ENCODE measurements at places on chromosomes 3 and 15.
A peak's percentile ranks its signal among the peaks of the same experiment; 100 is the strongest.

DNA sequence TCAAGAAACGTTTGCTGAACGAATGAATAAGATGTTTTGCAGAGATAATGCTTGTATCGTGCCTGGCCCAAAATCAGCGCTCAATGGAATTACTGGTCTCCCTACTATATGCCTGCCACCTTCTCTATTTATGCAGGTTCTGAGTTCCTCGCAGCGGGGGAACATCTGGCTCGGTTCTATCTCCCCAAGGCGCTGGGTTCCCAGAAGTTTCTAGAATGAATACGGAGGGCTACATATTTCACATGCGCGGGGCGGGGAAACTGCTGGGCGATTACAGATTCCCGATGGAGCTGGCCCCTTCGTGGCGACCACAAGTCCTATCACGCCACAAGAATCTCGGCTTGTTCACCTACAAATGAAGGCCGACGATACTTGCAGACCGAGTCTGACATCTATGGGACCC, 411 bp upstream of the EIF2B5 start:
- no peak for DNase-seq

DNA sequence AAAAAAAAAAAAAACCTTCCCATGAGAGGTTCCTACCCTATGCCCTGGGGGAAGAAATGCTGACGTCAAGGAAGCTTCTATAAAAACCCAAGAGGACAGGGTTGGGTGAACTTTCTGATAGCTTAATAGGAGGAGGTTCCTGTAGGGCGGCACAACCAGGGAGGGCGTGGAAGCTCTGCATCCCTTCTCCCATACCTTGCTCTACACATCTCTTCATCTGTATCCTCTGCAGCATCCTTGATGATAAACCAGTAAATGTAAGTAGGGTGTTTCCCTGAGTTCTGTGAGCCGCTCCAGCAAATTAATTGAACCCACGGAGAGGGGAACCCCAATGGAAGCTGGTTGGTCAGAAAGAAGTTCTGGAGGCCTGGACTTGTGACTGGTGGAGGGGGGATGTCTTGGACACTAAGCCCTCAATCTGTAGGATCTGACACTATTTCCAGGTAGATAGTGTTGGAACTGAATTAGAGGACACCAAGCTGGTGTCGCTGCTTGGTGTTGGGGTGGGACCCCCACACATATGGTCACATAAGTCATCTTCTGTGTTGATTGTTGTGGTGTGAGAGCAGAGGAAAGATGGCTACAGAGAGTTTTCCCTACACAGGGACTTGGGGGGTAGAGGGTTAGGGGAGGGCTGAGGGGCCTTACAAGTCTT, 91.5 kb downstream of the ST6GAL1 start:
- DNase-seq, result no peak

GRCh38 chr3:57757642-57758297, 1.7 kb downstream of the SLMAP start:
- no peak for DNase-seq

DNA sequence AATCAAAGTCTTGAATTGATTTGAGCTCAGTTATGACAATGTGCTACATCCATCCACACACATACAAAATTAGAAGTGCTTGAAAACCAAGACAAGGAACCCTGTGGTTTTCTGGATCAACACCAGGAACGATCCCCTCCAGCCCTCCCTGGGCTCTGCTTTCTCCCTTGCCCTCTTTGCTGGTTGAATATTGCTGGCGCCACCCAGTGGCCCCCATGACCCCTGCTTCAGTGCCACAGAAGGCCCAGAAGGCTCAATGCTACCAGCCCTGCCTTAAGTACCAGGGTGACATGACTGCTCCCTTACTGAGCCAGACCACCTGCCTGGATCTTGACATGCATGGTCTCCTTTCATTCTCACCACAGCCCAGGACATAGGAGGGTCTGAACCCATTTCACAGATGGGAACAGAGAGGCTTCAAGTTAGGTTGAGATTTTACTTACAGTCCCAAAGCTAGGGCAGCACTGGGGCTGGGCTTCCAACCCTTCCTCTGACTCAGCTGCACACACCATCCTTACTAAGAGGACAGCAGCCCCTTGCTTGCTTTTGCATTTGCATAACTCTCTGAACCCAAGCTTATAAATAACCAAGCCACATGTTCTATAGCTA, 15.0 kb downstream of the IL12A start:
- DNase-seq, result peak; percentile 59

DNA sequence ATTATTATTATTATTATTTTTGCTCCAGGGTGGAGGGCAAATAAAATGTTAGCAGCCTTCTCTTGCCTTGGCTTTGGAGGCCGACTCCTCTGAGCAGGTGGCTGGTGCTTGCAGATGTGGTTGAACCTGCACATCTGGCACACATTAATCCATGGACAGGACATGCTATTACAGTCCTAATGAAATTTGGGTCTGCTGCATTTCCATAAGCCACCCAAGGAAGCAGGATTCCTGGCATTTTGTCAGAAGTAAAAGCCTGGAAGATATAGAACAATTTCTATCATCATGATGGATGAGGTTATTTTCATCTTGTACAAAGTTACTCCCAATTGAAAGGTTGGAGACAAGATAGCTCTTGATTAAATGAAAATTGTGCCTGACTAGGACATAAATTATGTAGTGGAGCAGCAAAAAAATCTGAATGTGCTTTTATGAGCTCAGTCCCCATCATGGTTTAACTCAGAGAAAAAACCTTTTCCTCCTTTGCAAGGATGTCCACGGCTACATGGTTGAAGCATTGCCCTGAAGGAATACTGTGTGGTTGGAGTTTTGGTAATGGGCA, 130.9 kb upstream of the RGMA start:
- DNase-seq, result no peak

DNA sequence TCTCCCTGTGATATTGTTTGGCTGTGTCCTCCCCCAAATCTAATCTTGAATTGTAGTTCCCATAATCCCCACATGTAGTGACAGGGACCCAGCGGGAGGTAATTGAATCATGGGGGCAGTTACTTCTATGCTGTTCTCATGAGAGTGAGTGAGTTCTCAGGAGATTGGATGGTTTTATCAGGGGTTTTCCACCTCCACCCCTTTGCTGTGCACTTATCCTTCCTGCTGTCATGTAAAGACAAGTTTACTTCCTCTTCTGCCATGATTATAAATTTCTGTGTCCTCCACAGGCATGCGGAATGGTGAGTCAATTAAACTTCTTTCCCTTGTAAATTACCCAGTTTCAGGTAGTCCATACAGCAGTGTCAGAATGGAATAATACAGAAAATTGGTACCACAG, 24.7 kb downstream of the TUSC7 start:
- no peak for DNase-seq

DNA sequence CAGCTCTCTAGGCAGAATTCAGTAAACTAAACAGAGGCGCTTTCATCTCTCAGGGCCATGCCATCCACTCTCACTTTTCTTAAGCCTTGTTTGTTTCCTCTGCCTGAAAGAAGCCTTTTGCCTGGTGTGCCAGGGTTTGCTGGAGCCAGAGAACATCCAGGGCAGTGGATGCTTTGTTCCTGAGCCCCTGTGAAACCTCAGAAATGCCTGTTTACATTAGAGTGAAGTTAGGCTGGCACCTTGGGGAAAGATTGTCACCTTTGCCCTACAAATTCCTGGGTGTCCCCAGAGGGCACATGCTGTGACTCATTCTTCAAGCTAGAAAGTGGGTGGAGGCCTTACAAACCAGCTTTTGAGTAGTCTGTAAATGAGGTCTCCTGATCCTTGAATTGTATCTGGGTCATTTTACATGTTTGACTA, 10.7 kb upstream of the TRAK1 start:
- DNase-seq, result no peak

- DNase-seq, result no peak
Observed at GRCh38 chr3:141436180-141436579, 50.6 kb upstream of the RASA2 start.

DNA sequence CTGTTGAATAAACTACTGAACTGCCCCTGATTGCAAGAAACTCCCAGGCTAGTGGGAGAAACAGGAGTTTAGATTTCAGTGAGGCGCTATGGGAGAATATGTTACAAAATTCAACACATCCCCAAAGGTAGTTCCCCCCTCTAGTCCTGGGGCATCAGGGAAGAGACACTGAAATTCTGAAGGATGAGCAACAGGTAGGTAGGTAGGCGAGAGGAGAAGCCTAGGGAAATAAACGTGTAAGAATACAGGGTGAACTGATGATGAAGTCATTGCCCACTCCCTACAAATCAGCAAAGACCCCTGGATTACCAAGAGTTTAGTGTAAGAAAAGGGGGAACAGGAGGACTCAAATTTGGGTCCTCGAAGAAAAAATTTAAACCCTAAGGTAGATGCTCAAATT, 46.3 kb upstream of the RORA start:
- no peak for DNase-seq

- DNase-seq, result no peak
Observed at GRCh38 chr3:13834258-13835035, 45.4 kb downstream of the WNT7A start.

- DNase-seq, result no peak
Observed at GRCh38 chr3:69541711-69542088, 155.8 kb upstream of the FRMD4B start.

GRCh38 chr15:77348511-77348910, 71.4 kb downstream of the PEAK1 start:
- DNase-seq, result no peak

- no peak for DNase-seq
Observed at GRCh38 chr3:38214560-38214959, 49.2 kb downstream of the OXSR1 start.

DNA sequence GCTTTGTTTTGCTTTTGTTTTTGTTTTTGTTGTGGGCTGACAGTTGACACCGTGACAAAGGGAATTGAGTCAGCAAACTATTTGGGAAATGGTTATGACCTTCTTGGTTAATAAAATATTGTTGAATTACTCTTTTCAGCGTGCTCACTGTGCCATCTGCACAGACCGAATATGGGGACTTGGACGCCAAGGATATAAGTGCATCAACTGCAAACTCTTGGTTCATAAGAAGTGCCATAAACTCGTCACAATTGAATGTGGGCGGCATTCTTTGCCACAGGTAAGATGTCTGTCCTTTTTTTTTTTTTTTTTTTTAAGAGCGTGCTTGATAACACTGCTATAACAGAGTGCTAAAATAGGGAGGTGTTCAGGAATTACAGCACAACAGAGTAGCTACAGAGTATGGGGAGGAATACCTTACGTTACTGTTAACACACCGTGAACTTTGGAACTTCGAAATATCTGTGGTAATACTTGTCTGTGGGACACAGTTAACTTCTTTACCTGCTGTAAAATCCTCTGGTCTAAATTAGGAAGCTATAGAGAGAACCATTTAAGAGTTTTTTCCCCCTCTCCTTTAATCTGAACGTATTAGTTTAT, 48.2 kb downstream of the PRKCI start:
- no peak for DNase-seq

DNA sequence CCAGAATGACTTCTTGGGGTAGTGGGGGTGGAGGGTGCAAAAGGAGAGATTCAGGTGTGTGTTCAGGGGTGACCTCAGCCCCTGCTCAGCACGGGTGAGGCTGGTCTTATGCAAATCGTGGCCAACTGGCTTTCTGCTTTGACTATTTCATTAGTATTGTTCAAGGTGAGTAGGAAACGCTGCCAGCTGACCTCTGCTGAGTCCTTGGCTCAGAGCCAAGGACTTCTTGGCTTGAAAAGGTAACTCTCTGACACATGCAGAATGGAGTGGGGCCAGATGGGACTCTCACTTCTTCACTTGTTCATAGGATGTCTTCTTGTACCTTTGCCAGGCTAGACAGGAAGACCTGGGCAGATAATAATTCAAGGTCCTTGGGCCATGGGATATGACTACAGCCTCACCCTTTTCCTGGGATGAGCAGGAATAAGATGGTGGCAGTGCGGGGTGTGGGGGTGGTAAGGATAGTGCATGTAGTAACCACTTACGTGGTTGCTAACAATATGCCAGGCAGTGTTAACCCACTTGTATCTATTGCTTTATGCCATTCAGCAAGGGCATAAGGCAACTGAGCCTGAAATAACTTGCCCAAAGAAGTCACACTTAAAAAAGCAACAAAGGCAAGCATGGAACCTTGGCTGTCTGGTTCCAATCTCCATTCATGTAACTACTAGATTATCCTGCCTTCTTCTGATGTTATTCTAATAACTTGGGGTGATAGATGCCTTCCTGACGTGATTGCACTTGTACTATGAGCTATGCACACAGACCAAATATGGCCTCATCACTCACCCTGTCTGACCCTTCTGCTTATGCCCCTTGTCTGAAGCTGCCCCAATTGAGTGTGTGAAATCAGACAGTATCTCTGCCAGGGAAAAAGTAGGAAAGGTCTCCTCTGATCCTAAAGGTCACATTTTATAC, 193.1 kb downstream of the NR1D2 start:
- DNase-seq, result no peak

DNA sequence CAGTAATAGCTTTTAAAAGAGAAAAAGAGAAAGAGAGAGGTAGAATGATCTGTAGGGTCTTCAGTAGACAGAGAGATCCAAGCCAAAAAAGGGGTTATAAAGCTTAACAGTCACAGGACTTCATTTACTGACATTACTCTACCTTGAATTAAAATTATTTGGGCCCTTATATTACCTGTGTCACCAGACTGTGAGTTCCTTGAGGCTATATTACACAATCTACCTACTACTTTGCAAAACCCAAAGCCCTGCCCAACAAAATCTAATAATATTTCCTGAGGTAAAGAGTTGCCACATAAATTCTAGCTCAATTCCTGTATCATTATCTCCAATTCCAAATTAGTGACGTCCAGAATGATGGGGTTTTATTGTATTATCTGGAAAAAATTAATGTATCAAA, 1.9 kb downstream of the UBR1 start:
- DNase-seq, result no peak

GRCh38 chr3:186129206-186129605, 20.3 kb upstream of the ETV5 start:
- DNase-seq, result no peak

- no peak for DNase-seq
Observed at GRCh38 chr15:91965501-91966193, 112.1 kb downstream of the SLCO3A1 start.

- DNase-seq, result no peak
Observed at GRCh38 chr3:41907330-41908073, 54.4 kb downstream of the ULK4 start.

GRCh38 chr3:22585911-22586310, 617.2 kb upstream of the UBE2E2 start:
- DNase-seq, result peak; percentile 89

GRCh38 chr3:182921665-182922355, 58.5 kb downstream of the DCUN1D1 start:
- no peak for DNase-seq

- peak; percentile 17 for DNase-seq
Observed at GRCh38 chr3:149430216-149430615, 44.3 kb upstream of the TM4SF4 start.

DNA sequence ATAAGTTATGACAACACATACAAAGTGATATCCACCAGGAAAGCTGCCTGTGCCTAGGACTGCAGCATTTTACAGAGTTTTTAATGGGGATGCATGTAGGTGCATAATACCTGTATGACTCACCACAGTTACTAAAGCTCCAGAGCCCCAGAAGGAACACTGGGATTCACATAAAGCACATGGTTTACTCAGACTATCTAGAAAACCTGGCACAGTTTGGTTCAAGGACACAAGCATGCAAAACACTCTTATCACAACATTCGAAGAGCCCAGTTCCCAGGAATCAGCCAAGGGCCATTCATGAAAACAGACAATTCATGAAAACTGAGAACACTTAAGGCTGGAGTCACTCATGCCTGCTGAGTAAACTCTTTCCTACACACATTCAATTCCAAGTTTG, 261.0 kb downstream of the PYDC2 start:
- DNase-seq, result no peak
